PC-9 (cell line): ENCODE measurements at places on chromosomes 2 and 18. TPM values are rescaled to one million over a fixed set of nuclear protein-coding genes. Genes with fewer than 3 reads are reported as not detected.

FEV gene
- not detected in 2 replicates for total RNA-seq

MC2R gene
- total RNA-seq = not detected in 2 replicates

CROCC2 gene
- total RNA-seq = not detected in 2 replicates

FAM237A gene
- not detected in 2 replicates for total RNA-seq
